ENCODE measurements at places on chromosomes 13 and 19.

DNA sequence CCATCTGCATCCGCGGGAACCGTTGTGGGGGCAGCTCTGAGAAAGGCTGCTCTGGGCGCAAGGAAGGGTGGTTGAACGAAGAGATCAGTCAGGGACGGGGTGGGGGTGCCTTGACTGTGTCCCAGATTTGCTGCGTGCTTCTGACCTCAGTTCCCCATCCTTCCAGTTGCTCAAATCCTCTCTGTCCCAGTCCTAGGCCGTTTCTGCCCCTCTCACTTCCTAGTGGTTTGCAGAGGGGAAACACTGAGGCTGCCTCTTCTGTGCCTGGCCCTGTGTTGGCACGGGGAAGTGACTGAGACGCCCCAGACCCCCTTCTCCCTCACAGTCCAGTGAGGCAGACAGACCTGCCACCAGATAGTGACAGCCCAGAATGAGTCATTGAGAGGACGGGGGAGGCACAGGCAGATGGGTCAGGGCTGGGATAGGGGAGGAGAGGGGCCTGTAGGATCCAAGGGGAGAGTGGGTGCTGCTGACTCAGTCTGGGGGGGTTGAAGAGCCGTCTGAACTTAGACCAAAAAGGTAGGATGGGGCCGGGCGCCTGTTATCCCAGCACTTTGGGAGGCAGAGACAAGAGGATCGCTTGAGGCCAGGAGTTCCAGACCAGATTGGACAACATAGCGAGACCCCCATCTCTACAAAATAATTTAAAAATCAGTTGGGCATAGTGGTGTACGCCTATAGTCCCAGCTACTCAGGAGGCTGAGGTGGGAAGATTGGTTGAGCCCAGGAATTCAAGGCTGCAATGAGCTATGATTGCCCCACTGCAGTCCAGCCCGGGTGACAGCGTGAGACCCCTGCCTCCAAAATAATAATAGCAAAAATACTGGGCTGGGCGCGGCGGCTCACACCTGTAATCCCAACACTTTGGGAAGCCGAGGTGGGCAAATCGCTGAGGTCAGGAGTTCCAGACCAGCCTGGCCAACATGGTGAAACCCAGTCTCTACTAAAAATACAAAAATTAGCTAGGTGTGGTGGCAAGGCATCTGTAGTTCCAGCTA lies 26.5 kb downstream of the NUMBL start:
- DNase-seq: no peak

- DNase-seq: no peak
Measured at GRCh38 chr13:66659286-66659685, 570.9 kb downstream of the PCDH9 start.

GRCh38 chr13:37383856-37384370 lies 214.7 kb downstream of the POSTN start:
- no peak for DNase-seq

- no peak for DNase-seq
Measured at GRCh38 chr13:41244556-41244955, 18.8 kb downstream of the MTRF1 start.

- DNase-seq: no peak
Measured at GRCh38 chr13:112012016-112012704, 54.8 kb upstream of the SOX1 start.

GRCh38 chr19:49474542-49474924 lies 518 bp downstream of the FLT3LG start:
- no peak for DNase-seq

DNA sequence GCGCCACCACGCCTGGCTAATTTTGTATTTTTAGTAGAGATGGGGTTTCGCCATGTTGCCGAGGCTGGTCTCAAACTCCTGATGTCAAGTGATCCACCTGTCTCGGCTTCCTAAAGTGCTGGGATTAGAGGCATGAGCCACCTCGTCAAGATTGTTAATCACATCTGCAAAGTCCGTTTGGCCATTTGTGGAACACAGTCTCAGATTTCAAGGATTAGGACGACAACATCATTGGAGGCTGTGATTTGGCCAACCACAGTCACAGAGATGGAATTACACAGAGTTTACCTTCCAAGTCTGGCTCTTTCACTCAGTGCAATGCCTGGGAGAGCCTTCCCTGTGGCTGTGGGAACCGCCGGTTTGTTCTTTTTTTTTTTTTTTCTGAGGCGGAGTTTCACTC lies 17.8 kb downstream of the SULT2B1 start:
- no peak for DNase-seq

DNA sequence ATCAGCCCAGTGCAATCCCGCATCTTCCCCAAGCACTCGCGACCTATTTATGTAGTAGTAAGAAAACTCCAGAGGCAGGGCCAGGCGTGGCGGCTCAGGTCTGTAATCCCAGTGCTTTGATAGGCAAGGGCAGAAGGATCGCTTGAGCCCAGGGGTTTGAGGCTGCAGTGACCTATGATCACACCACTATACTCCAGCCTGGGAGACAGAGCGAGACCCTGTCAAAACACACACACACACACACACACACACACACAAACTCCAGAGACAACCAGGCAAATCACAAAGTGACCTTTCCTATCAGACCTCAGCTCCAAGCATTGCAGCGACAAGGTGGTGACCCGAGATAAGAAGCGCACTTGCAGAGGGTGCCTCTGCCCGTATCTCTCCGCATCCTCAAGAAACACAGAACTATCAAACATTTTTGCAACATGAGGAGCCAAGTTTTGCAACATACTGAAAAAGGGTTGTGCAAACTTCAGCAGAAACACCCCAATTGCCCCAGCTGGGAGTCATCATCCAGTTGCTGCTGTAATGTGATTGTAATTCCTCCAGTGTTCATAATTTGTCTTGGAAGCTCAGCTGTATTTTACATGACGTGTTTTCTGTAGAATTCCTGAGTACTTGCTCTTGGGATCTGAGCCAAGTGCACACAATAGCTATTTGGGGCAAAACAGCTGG lies 8.7 kb upstream of the KLF2 start:
- DNase-seq: no peak

- no peak for DNase-seq
Measured at GRCh38 chr13:84466461-84466860, 584.2 kb upstream of the SLITRK1 start.

All from activated CD8-positive, alpha-beta T cell treated with anti-CD3 and anti-CD28 coated beads, Interleukin-2, amount 10 ng/mL, durations not matched to agents 7 days and 5 days (primary cell).